ENCODE measurements at places on chromosomes 2 and 18. TPM values are rescaled to one million over a fixed set of nuclear protein-coding genes. Genes with fewer than 3 reads are reported as not detected.

Gene CXCR1
- not detected for total RNA-seq

Gene ALKAL2
- total RNA-seq: 3.2 TPM

Gene RPRM
- total RNA-seq: 6.4 TPM

Gene CROCC2
- total RNA-seq: not detected

Gene HOXD9
- 0.56 TPM for total RNA-seq

Gene KLF7
- total RNA-seq: 120 TPM

Gene PRKD3
- total RNA-seq: 71.3 TPM

Gene TUBA3E
- not detected for total RNA-seq

GRCh38 chr18:58762781-58763171 lies 91.5 kb downstream of the MALT1 start:
- H3K4me1 ChIP-seq: peaks cover 2% of the 10 kb centered on the region
- H3K36me3 ChIP-seq: no peaks in the 10 kb centered on the region
- H3K4me3 ChIP-seq: no peak overlapping the region
- DNase-seq: no peak
- H3K27ac ChIP-seq: no peak overlapping the region

GRCh38 chr2:29033656-29034055 lies 40.7 kb downstream of the PCARE start:
- peaks cover 13% of the 10 kb centered on the region for H3K4me1 ChIP-seq
- peaks cover 1% of the 10 kb centered on the region for H3K27me3 ChIP-seq
- H3K36me3 ChIP-seq: no peaks in the 10 kb centered on the region
- H3K4me3 ChIP-seq: no peak overlapping the region
- DNase-seq: no peak

DNA sequence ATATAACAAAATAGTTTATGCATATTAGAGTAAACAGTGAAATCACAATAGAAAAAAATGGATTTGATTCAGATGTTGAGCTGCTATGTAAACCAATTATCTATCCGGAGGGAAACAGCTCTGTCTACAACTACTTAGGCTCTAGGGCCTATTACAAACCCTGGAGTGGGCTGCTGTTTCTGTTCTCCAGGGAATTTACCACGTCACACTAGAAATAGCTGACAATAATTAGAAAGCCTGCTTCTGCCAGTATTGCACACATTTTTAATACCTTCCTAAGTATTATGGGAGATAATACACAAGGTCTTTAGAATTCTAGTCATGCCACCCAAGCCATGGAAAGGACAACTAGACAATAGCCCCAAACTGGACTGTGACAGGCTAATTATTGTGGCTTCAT lies 411.1 kb downstream of the FIGN start:
- H3K27me3 ChIP-seq: peaks cover 1% of the 10 kb centered on the region
- DNase-seq: no peak
- H3K4me3 ChIP-seq: no peak overlapping the region
- H3K4me1 ChIP-seq: no peaks in the 10 kb centered on the region
- H3K27ac ChIP-seq: no peak overlapping the region
- H3K36me3 ChIP-seq: no peaks in the 10 kb centered on the region

- DNase-seq: no peak
- H3K4me3 ChIP-seq: no peak overlapping the region
- no peak overlapping the region for H3K27ac ChIP-seq
- H3K27me3 ChIP-seq: no peaks in the 10 kb centered on the region
Observed at GRCh38 chr2:113046465-113046864, 6.2 kb downstream of the IL36B start.

- no peak overlapping the region for H3K4me3 ChIP-seq
- no peak for DNase-seq
- H3K36me3 ChIP-seq: peaks cover 18% of the 10 kb centered on the region
- H3K27me3 ChIP-seq: peaks cover 8% of the 10 kb centered on the region
- H3K4me1 ChIP-seq: peaks cover 19% of the 10 kb centered on the region
Observed at GRCh38 chr18:74498712-74499627, 2.8 kb downstream of the CNDP2 start.

GRCh38 chr2:134174711-134175110 lies 79.2 kb upstream of the MGAT5 start:
- H3K4me1 ChIP-seq: peaks cover 32% of the 10 kb centered on the region
- no peak overlapping the region for H3K4me3 ChIP-seq
- no peaks in the 10 kb centered on the region for H3K36me3 ChIP-seq
- no peak overlapping the region for H3K27ac ChIP-seq

- peaks cover 4% of the 10 kb centered on the region for H3K27me3 ChIP-seq
- no peaks in the 10 kb centered on the region for H3K36me3 ChIP-seq
- DNase-seq: no peak
- no peak overlapping the region for H3K4me3 ChIP-seq
Observed at GRCh38 chr2:102484310-102485061, 11.5 kb downstream of the SLC9A4 start.

- DNase-seq: no peak
- H3K4me1 ChIP-seq: no peaks in the 10 kb centered on the region
- H3K4me3 ChIP-seq: no peak overlapping the region
- no peaks in the 10 kb centered on the region for H3K27me3 ChIP-seq
Observed at GRCh38 chr2:140892436-140892835, 1238.4 kb downstream of the LRP1B start.

DNA sequence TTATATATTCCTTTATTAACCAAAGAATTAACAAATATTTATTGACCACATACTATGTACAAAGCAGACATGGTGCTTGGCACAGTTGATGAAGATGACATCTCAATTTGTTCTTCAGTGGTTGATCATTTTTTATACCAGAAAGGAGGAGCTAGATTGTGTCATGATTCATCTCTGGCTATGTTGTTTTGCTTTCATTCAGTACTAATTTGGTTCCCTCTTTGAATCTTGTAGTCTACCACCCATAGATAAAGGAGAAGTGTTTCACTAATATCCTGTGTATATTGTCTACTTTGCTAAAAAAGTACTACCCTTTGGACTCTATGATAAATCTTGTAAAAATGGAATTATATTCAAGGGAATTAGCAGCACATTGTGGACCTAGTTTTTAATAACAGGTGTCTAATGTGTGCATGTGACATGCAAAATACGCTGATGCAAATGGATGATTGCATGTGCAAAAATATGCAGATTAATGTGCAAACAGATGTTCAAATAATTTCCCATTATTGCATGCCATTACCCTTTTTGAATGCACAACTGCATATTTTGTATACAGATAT lies 313.2 kb upstream of the ZEB2 start:
- no peak overlapping the region for H3K4me3 ChIP-seq
- no peaks in the 10 kb centered on the region for H3K36me3 ChIP-seq
- no peak overlapping the region for H3K27ac ChIP-seq
- no peaks in the 10 kb centered on the region for H3K27me3 ChIP-seq
- no peak for DNase-seq

DNA sequence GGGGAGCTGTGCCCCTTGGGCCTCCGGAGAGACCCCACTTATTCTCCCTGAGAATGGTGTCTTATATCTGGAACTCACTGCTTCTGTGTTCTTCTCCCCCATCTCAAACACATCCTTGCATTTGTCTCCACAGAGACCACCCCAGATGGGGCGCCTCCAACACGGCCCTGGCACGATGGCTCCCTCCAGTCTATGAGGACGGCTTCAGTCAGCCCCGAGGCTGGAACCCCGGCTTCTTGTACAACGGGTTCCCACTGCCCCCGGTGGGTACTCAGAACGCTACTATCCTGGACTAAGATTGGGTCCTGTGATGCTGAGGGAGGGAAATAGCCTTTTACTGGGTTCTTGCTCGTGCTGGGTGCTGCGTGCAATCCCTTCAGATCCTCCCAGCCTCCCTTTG lies 40.3 kb downstream of the TPO start:
- H3K4me3 ChIP-seq: no peak overlapping the region
- H3K36me3 ChIP-seq: no peaks in the 10 kb centered on the region
- no peak overlapping the region for H3K27ac ChIP-seq
- DNase-seq: no peak
- H3K27me3 ChIP-seq: peaks cover 5% of the 10 kb centered on the region
- no peaks in the 10 kb centered on the region for H3K4me1 ChIP-seq

GRCh38 chr18:39523281-39523680 lies 1957.7 kb upstream of the CELF4 start:
- H3K27ac ChIP-seq: no peak overlapping the region
- no peak for DNase-seq
- H3K36me3 ChIP-seq: no peaks in the 10 kb centered on the region
- H3K27me3 ChIP-seq: no peaks in the 10 kb centered on the region
- no peaks in the 10 kb centered on the region for H3K4me1 ChIP-seq

- H3K36me3 ChIP-seq: no peaks in the 10 kb centered on the region
- no peak overlapping the region for H3K4me3 ChIP-seq
- no peak for DNase-seq
- no peaks in the 10 kb centered on the region for H3K4me1 ChIP-seq
- no peak overlapping the region for H3K27ac ChIP-seq
- H3K27me3 ChIP-seq: peaks cover 3% of the 10 kb centered on the region
Observed at GRCh38 chr2:192604295-192604694, 409.6 kb upstream of the TMEFF2 start.

- H3K4me3 ChIP-seq: peak overlapping the region; percentile 94
- no peaks in the 10 kb centered on the region for H3K36me3 ChIP-seq
- H3K27me3 ChIP-seq: peaks cover 17% of the 10 kb centered on the region
Observed at GRCh38 chr2:152099367-152100050, 665 bp upstream of the CACNB4 start.

- H3K4me1 ChIP-seq: no peaks in the 10 kb centered on the region
- H3K27me3 ChIP-seq: peaks cover 7% of the 10 kb centered on the region
- H3K36me3 ChIP-seq: no peaks in the 10 kb centered on the region
Observed at GRCh38 chr2:22882643-22883042, 502.3 kb upstream of the KLHL29 start.

DNA sequence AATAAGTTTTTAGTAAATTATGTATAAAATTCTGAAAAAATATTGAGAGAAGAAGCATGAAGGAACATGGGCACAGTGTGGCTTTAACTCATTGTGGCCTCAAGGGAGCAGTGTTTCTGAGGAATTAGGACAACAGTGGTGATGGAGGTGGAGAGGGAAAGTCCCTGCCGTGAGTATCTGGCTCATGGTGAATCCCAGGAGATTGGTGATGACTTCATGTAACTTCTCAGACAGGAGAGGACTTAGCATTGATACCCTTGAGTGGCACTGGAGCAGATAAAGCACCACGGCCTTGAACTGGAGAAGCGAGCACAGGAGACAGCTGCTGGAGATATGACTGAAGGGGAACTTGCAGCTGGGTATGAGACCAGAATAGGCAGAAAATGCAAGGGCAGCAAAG lies 35.0 kb upstream of the LRP1B start:
- H3K4me3 ChIP-seq: no peak overlapping the region
- no peak overlapping the region for H3K27ac ChIP-seq
- no peaks in the 10 kb centered on the region for H3K4me1 ChIP-seq
- no peaks in the 10 kb centered on the region for H3K36me3 ChIP-seq
- DNase-seq: peak; percentile 26
- no peaks in the 10 kb centered on the region for H3K27me3 ChIP-seq

GRCh38 chr2:240624011-240624949 lies 1.0 kb upstream of the GPR35 start:
- peaks cover 5% of the 10 kb centered on the region for H3K4me1 ChIP-seq
- H3K4me3 ChIP-seq: no peak overlapping the region
- DNase-seq: no peak
- H3K36me3 ChIP-seq: peaks cover 3% of the 10 kb centered on the region

- H3K27me3 ChIP-seq: peaks cover 6% of the 10 kb centered on the region
- no peak overlapping the region for H3K27ac ChIP-seq
- H3K4me1 ChIP-seq: peaks cover 36% of the 10 kb centered on the region
Observed at GRCh38 chr2:33535421-33535820, 59.0 kb downstream of the RASGRP3 start.

DNA sequence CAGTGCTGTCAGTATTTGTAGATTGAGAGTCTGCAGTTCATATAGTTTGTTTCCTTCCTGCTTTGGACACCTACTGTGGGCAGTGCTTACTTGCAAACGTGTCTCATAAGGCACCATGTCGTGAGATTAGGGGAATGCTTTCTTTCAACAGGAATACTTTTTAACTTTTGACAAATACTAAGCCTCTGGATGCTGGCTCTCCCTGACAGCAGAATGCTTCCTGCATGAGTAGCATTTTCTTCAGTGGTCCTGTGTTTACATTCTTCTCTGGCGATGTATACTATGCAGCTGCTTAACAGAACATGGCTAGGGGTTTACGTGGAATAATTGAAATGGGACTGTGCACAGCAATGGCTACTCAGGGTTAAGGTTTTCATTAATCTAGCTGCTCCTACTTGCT lies 807.5 kb downstream of the MBD2 start:
- H3K27me3 ChIP-seq: no peaks in the 10 kb centered on the region
- H3K4me1 ChIP-seq: no peaks in the 10 kb centered on the region
- H3K36me3 ChIP-seq: no peaks in the 10 kb centered on the region
- DNase-seq: no peak
- H3K4me3 ChIP-seq: no peak overlapping the region

DNA sequence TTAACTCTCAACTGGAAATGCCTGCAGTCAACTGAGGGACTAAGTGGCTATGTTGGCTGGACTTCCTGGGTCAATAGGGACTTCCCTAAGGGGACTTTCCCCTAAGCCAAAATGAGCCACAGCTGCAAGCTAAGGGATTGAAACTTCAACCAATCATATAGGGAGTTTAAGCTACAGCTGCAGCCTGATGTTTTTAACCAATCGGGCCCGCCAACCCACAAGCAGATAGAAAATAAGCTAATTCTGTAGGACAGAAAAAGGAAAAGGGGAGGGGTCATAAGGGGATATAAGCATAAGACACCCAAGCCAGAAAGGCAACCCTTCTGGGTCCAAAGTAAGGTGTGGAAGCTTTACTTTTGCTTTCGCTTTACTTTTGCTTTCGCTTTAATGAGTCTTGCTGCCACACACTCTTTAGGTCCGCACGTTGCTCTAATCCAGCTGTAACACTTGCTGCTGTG lies 927.5 kb downstream of the ERBB4 start:
- H3K36me3 ChIP-seq: no peaks in the 10 kb centered on the region
- H3K27ac ChIP-seq: no peak overlapping the region
- DNase-seq: no peak
- H3K4me1 ChIP-seq: no peaks in the 10 kb centered on the region
- no peaks in the 10 kb centered on the region for H3K27me3 ChIP-seq

DNA sequence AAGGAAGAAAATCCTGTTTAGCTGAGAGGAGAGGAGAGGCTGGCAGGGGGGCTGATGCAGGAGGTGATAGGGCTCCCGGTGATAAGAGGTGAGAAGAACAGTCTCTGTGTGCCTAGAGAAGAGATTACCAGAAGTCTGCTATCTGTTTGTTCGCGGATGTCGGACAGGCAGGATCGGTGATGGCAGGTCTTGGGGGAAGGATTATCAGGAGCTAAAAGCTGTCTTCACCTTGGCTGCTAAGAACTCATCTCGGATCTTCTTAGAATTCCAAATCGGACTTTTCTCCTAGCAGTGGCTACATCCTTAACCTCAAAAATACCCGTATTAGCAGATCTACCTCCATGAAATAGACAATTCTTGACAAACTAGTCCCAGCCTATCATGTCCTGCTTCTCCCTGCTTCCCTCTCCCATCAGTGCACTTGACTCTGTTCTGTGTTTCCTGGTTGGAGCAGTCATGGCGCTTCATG lies 282.1 kb upstream of the TRIB2 start:
- H3K4me3 ChIP-seq: no peak overlapping the region
- no peaks in the 10 kb centered on the region for H3K36me3 ChIP-seq
- peaks cover 4% of the 10 kb centered on the region for H3K4me1 ChIP-seq
- no peaks in the 10 kb centered on the region for H3K27me3 ChIP-seq
- no peak for DNase-seq
- H3K27ac ChIP-seq: no peak overlapping the region
